Fibroblast of villous mesenchyme (primary cell): ENCODE measurements at places on chromosomes 6 and 20. TPM values are rescaled to one million over a fixed set of nuclear protein-coding genes. Genes with fewer than 3 reads are reported as not detected.

BPIFB1 gene
- total RNA-seq: not detected in 2 replicates

- DNase-seq: no peak
Observed at GRCh38 chr20:11540558-11540957, 377.1 kb upstream of the BTBD3 start.

DNA sequence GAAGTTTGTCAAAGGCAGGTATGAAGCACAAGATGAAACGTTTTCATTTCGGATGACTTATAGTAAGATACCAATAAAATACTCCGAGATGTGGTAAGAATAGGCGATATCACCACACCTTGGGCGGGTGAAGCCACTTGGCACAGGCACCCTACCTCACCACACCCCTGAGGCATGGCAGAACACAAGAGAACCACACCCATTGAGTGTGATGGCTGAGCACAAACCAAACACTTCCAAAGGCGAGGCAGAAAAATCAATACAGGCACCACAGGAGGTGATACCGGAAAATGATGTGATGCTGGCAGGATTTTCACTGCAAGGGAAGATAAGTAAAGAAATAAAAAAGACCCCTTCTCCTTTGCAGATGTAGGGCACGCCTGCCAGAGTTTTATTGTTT is 332.9 kb upstream of the PRDM1 start:
- DNase-seq: no peak

GRCh38 chr6:98970469-98970868 is 22.7 kb upstream of the FBXL4 start:
- DNase-seq: no peak

TDRD6 gene
- under 0.01 TPM in 2 replicates for total RNA-seq

MARCKS gene
- total RNA-seq: 263 TPM in 2 replicates
